ENCODE measurements at places on chromosomes 4 and X.

DNA sequence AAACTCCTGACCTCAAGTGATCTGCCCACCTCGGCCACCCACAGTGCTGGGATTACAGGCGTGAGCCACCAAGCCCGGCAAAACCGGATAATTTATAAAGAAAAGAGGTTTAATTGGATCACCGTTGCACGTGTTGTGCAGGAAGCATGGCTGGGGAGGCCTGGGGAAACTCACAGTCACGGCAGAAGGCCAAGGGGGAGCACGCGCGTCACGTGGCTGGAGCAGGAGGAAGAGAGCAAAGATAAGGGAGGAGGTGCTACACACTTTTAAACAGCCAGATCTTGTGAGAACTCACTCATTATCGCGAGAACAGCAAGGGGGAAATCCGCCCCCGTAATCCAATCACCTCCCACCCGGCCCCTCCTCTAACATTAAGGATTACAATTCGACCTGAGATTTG is 177.9 kb upstream of the TENM3 start:
- no peak for DNase-seq

- DNase-seq = no peak
These were observed 34.1 kb upstream of the ZNF81 start for GRCh38 chrX:47802589-47802988.

- no peak for DNase-seq
These were observed 810.4 kb downstream of the TRIML1 start for GRCh38 chr4:188949596-188949995.

GRCh38 chr4:8188743-8189550 is 10.1 kb upstream of the SH3TC1 start:
- DNase-seq = no peak

GRCh38 chr4:76977736-76978350 is 28.3 kb downstream of the SEPTIN11 start:
- DNase-seq = no peak

GRCh38 chr4:39825741-39826231 is 127.8 kb downstream of the UBE2K start:
- DNase-seq = no peak

GRCh38 chrX:121642415-121642814 is 595.0 kb downstream of the GLUD2 start:
- no peak for DNase-seq

GRCh38 chrX:6448003-6448402 is 86.9 kb downstream of the VCX3A start:
- no peak for DNase-seq

- no peak for DNase-seq
These were observed 137.2 kb downstream of the FNIP2 start for GRCh38 chr4:158906073-158906472.

DNA sequence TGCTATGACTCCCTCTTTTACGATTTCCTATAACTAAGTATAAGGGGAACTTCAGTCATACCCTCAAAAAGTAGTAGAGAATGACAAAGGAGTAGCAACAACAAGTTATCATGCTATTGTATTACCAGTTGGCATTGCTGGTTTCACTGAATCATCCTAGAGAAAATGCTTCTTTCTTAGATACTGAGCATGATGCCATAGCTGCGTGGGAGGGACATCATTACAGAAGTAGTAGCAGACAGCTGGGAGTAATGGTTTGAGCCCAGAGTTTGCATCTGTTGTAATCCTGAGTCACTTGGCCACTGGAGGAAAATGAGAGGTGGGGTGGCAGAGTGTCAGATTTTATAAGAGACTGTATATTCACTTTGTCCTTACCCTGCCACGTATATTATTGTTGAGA is 38.6 kb downstream of the MTMR1 start:
- DNase-seq = peak; percentile 17

DNA sequence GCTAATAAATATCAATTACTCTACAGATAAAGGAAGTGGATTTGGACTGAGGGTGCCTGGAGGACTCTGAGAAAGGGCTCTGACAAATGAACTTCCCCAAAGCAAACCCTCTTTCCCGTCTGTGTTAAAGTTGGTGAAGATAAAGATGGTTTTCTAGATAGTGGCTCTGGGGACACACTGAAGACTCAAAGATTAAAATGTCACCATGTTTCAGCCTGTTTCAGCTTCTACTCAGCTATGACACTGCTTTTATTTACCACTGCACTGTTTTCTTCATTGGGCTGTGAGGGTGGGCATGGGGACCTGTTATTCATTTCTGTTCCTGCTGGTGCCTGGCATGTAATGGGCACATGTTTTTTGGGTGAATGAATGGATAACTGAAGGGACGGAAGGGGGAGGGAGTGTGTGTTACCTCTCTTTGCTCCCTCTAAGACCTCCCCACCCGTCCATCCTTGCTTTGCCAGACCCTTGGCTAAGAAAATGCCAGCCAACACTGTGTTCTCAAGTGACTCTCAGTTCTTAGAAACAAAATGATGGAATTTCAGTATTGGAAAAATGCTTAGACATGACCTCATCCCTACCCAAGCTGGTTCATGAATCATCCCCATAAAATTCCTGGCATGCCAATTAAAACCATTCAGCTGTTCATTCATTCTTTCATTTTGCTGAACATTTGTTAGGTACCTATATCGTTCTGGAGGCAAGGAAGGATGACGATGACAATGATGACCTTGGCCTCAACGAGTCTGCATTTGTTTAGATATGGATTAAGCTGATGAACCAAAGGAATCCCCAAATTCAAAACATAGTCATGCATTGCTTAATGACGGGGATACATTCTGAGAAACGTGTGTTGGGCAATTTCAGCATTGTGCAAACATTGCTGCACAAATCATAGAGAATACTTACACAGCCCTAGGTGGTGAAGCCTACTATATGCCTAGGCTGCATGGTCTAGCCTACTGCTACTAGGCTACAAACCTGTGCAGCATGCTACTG is 13.4 kb upstream of the STK32B start:
- no peak for DNase-seq

GRCh38 chrX:120504569-120504968 is 35.5 kb upstream of the LAMP2 start:
- DNase-seq = no peak

DNA sequence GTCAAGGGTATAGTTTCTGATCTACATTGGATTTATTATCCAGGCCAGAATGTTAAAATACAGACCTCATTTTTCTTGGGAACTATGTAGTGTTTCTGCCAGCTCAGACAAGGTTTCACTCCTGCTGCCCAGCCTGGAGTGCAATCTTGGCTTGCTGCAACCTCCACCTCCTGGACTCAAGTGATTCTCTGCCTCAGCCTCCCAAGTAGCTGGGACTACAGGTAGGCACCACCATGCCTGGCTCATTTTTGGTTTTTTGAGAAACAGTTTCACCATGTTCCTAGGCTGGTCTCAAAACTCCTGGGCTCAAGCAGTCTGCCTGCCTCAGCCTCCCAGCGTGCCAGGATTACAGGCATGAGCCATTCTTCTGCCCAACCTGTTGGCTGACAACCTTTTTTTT is 5.7 kb downstream of the RPL34 start:
- DNase-seq = no peak

DNA sequence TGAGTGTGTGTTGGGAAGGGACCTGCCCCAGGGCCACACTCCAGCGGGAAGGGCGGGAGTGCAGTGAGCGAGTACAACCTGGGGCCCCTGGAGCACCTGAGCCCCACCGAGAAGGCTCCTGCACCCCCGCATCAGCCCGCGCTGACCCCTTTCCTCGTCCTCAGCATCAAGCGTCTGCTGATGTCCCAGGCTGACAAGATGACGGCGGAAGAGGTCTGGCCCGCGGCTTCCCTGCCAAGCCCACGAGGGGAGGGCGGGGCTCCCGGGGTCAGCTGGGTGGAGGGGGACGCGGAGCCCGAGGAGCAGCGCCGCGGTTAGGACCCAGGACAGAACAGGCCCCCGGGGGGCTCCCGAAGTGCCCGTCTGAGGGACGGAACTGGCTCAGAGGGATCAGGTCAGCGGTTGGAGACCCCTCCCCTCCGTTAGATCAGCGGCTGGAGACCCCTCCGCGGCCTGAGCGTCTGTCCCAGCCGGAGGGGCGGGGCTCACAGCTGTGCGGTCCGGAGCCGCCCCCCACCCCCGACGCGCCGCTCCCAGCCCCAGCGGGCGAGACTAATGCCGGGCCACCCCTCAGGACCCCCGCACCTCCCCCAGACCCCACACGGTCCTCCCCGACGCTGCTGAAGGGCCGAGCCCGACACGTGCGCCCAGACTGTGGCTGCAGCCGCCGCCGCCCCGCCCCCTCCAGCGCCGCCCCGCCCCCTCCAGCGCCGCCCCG is 6.7 kb downstream of the MYL5 start:
- DNase-seq = peak; percentile 45

- DNase-seq = no peak
These were observed 126.0 kb upstream of the RBPJ start for GRCh38 chr4:26194764-26195163.

DNA sequence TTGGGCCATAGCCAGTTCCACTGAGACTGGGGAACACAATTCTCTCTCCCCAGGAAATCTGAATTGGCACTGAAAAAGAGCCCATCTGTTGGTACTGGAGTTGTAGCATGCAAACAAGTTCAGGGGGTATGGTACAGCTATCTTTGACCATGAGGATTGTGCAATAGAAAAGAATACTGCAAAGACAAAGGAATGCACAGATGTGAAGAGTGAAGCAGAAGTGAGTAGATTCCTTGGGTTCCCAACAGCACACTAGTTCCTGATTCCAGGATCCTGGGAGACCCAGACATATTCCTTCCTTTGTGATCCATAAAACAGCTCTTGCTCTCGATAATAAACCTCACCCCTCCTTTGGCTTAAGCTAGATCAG is 43.3 kb upstream of the CTAG2 start:
- DNase-seq = no peak

DNA sequence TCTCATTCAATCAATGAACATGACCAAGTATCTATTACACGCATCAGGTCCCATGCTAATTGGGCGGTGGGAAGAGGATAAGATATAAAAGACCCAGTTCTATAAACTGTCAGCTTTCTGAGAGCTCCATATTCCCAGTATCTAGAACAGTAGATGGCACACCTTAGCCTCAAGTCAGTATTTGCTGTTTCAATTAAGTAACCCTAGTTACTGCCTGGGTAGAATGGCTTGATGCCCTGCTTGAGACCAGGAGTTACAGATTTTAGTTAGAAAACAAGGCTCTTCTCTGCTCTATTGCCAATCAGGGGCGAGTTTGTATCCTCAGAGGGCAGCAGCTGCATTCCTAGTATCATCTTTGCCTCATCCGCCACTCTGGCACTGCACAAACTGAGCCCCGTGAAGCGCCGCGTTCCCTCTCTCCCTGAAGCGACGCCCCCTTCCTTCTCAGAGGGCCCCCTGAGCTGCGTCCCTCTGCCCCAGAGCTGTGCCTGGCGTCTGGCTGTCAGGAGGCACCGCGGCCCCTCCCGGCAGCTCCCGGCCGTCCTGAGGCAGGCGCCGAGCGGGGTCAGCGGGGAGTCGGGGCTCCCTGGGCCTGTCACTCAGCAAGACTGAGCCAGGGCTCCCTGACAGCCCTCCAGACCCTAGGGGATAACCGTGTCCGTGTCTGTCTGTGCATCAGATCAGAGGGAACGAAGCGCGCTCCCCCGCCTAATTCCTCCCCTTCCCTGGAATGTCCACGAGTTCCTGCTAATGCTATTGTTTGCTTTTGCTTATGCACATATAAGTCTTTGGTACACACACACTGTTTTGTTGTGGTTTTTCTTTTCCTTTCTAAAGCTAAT is 212.4 kb upstream of the TTC29 start:
- DNase-seq = no peak

- DNase-seq = no peak
These were observed 58.1 kb downstream of the FAM114A1 start for GRCh38 chr4:38925492-38926413.

GRCh38 chr4:37970702-37971101 is 10.5 kb downstream of the PTTG2 start:
- DNase-seq = peak; percentile 53

- peak; percentile 10 for DNase-seq
These were observed 250.5 kb downstream of the TECRL start for GRCh38 chr4:64158648-64159326.

Measured in stimulated activated CD4-positive, alpha-beta T cell treated with anti-CD3 and anti-CD28 coated beads, Interleukin-4, amount 100 ng/mL, for 4 hours (primary cell).